Ammon's horn (tissue), 1 donor: ENCODE measurements at places on chromosomes 1 and 21.

DNA sequence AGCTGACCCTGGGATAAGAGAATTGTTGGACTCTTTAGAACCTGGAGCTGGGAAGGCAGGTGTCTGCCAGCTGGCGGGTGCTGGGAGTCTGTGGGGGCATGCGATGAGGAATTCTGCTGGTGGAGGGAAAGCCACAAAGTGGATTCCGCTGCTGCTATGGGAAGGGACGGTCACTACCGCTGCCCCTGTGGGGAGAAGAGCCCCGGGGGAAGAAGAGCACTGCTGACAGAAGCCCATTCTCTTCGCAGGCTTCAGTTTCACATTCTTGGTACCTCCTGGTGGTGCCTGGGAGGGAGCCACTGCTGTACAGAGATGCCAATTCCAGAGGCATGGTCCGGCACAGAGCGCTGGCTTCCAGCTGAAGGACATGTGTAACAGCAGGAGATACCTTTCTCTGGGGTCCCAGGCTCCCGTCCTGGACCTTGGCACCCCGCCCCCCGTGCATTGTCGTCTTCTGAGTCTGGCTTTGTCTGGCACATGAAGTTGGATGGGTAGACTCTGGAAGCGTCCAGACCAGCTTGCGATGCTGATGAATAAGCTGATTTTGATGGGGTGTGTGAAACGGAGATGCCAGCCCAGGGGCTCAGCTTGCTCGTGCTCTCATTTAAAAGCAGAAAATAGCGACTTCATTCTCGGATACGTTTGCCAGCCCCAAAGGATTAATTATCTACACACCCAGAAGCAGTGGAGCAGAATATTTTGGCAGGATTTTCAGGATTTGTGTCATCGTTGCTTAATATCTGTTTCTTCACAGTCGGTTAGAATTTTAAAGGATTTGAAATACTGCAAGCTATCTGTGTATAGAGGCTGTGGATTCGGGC lies 13.2 kb downstream of the PDXK start:
- peak; percentile 67 for DNase-seq

DNA sequence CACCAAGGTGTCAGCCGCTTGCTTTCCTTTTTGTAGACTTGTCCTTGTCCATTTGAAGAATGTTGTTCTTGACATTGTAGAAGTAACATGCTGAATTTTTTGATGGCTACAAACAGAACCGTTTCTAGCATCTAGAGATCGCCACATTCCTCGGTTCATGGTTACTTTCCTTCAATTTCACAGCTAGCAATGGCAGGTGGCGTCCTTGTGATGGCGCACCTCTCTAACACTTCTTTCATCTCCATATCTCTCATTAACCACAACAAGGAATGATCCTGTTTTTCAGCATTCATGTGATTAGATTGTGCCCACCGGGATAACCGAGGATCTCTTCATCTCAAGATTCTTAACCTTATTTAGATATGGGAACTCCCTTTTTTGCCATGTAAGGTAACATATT lies 2129.8 kb downstream of the NCAM2 start:
- DNase-seq: no peak

DNA sequence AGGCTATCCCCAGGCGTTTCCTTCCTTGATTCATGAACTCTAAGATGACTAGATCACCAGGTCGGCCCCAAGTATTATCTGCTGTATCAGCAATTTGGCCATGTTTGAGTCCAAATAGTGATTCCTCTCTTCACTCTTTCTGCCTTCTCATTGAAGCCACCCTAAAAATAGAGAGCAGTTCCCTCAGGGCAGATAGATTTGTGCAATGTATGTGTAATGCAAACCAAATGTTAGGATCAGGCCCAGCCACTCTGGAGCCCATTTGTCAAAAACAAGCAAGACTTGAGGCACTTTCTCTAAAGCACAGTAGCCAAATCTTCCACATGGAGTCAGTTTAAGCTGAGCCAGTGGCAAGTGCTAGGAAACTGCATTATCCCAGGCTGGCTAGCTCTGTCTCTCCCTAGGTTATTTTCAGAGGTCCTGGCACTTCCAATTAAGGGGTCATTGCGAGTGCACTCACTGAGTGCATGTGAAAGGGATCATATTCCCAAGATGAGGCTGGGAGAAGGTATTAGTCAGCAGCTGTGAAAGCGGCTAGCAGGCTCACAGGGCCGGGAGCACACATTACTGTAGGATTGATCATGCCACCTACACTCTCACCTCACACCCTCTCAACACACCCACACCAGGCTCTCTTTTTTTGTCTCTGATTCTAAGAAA lies 97.9 kb upstream of the RAB3GAP2 start:
- DNase-seq: no peak

GRCh38 chr21:36325373-36326010 lies 5.5 kb downstream of the MORC3 start:
- DNase-seq: no peak

GRCh38 chr1:174982971-174983689 lies 16.6 kb upstream of the CACYBP start:
- DNase-seq: no peak

DNA sequence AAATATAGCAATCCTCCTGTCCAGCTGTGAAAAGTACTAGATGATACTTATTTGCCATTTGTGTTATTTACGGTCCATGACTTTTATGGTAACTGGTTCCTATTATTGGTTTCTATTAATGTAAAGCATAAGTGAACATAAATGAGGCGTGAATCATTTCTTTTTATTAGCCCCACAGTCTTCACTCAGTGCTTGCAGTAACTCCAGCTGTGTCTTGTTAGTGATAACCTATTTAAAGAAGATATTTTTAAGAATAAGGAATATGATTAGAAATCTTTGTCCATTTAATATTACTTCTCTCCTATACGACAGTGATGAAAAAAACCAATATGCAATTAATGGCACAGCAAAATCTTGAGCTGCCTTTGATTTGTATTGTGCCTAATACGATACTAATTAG lies 149.9 kb downstream of the SPATA17 start:
- no peak for DNase-seq

- no peak for DNase-seq
Observed at GRCh38 chr1:227546598-227547309, 16.6 kb upstream of the ZNF678 start.

- DNase-seq: no peak
Observed at GRCh38 chr1:7826363-7826762, 26.5 kb downstream of the UTS2 start.

- DNase-seq: no peak
Observed at GRCh38 chr1:4118746-4119515, 218.9 kb upstream of the C1orf174 start.

DNA sequence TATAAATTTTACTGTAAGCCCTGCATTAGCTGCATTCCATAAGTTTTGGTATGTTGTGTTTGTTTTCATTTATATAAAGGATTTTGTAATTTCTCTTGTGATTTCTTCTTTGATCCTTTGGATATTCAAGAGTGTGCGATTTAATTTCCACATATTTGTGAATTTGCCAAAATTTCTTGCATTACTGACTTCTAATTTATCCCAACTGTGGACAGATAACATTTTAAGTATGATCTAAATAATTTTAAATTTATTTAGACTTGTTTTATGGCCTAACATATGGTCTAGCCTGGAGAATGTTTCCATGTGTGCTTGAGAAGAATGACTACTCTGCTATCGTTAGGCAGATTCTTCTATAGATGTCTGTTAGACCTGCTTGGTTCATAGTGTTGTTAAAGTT lies 23.2 kb downstream of the RPE65 start:
- DNase-seq: no peak

GRCh38 chr1:150528196-150528595 lies 12.6 kb downstream of the FALEC start:
- DNase-seq: no peak

- DNase-seq: no peak
Observed at GRCh38 chr1:240811256-240811655, 199.3 kb upstream of the GREM2 start.

- no peak for DNase-seq
Observed at GRCh38 chr1:179867493-179868330, 9.9 kb downstream of the TOR1AIP2 start.

- no peak for DNase-seq
Observed at GRCh38 chr1:172212124-172212523, 208.4 kb upstream of the C1orf105 start.

DNA sequence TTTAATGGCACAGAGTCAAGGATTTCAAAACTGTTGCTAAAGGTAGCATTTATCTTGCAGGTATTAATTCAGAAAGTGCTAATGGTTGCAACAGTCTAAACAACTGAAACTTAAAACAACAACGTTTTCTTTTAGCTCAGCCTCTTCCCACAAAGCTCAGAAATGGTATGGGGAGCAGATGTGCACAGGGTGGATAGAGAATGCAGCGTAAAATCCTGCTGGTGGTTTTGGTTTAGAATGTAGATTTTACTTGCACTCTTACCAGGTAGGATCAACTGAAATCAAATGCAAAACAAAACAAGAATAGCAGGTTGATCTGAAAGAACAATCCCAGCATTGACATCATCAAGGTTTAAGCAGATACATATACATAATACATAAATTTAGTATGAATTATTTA lies 3.8 kb upstream of the LRRC8C start:
- DNase-seq: no peak

DNA sequence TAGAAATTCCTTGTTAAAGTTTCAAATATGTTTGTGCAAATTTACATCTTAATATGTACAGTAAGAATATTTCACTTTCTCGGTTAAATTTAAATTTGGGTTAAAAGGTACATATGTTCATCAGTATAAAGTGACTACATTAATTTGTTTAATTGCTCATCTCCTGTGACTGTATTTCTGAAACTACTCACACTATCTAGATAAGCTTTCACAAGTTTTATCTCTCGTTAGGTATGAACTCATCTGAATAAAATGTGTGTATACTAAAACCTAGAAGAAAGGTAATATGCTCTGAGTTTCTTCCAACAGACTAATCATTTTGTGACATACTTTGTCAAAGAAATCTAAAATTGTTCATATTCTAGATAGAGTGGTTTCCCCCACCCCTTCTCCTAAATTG lies 150.7 kb downstream of the PATJ start:
- DNase-seq: no peak

DNA sequence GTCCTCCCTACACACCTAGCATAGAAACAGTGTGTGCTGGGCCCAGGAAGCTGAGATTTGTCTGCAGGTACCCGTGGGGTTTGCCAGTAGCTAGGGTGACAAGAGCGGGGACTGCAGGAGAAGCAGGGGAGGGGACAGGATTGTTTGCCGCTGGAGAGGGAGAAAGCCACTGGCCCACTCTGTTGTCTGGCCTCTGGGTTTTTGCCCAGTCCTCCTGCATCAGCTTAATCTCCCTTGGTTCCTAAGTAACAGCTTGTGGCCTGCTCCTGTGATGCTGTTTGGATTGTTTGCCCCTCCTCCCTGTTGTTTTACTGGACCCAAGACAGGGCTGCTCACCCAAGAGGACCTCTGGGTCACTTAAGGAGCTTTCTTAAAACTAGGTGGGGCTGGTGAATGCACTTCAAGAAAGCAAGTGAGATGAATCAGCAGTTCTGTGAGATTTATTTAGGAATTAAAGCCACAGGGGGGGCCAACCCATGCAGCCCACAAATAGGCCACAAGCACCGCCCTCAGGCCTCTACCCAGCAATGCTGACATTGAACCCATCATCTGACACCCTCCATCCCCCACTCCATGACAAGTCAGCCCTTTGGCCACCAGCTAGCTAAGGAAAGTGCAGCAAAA lies 142.8 kb downstream of the ZZZ3 start:
- DNase-seq: no peak
